ENCODE measurements at places on chromosomes 13 and 19. TPM values are rescaled to one million over a fixed set of nuclear protein-coding genes. Genes with fewer than 3 reads are reported as not detected.

CIC gene
- 48.4 TPM for total RNA-seq

PLPP2 gene
- total RNA-seq: 101 TPM

SPIB gene
- 9.6 TPM for total RNA-seq

MYO16 gene
- 0.22 TPM for total RNA-seq

CGB2 gene
- 0.71 TPM for total RNA-seq

MAMSTR gene
- 2.9 TPM for total RNA-seq

GRK1 gene
- total RNA-seq: not detected

PCSK4 gene
- 9.8 TPM for total RNA-seq

DCT gene
- total RNA-seq: not detected

FGF9 gene
- not detected for total RNA-seq

MYO1F gene
- 2.2 TPM for total RNA-seq

SGCG gene
- total RNA-seq: not detected

NKPD1 gene
- total RNA-seq: 0.38 TPM

DNA sequence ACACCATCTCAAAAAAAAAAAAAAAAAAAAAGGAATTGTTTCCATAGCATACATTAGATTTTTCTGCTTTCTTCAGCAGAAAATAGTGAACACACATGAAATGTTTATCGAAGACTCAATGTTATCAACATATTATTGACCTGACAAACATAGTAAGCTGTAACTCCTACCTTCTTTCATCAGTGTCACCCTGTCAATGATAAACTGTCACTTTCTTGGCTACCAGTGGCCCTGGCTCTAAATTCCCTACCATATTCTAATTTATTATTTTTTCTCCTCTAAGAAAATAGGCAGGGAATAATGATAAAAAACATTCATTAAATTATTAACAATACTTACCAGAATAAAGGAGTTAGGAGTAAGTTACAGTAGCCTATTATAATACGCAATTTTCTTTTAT, 127.3 kb upstream of the KLHL1 start:
- H3K4me3 ChIP-seq: no peak overlapping the region
- H3K27ac ChIP-seq: no peak overlapping the region
- H3K36me3 ChIP-seq: no peaks in the 10 kb centered on the region
- no peaks in the 10 kb centered on the region for H3K27me3 ChIP-seq
- no peaks in the 10 kb centered on the region for H3K4me1 ChIP-seq

- H3K27me3 ChIP-seq: peaks cover 2% of the 10 kb centered on the region
- H3K4me3 ChIP-seq: no peak overlapping the region
- H3K27ac ChIP-seq: no peak overlapping the region
Observed at GRCh38 chr19:38401148-38401547, 1.7 kb upstream of the FAM98C start.

- H3K27ac ChIP-seq: no peak overlapping the region
- no peak for DNase-seq
- no peaks in the 10 kb centered on the region for H3K27me3 ChIP-seq
- no peaks in the 10 kb centered on the region for H3K36me3 ChIP-seq
- no peaks in the 10 kb centered on the region for H3K4me1 ChIP-seq
Observed at GRCh38 chr13:58119351-58119750, 487.8 kb downstream of the PCDH17 start.

DNA sequence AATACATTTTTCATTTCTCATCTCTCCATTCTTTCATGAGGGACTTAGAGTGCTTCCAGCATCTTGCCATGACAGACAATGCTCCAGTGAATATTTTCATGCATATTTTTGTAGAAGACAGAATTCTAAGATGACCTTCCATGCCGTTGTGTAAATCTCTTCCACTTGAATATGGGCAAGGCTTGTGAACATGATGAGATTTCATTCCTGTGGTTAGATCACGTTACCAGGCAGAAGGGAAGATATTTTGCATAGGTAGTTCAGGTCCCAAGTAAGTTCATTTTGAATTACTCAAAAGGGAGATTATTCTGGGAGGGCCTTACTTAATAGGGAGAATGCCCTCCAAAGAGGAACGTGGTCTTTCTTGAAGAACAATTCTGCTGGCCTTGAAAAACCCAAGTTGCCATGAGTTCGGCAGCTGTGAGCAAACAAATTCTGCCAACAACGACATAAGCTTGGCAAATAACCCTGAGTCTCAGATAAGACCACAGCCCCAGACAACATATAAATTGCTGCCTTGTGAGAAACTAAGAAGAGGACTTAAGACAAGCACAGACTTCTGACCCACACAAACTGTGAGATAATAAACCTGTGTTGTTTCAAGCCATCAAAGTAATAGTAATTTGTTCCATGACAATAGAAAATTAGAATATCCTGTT, 400.5 kb upstream of the GPC6 start:
- no peak overlapping the region for H3K27ac ChIP-seq
- H3K4me3 ChIP-seq: no peak overlapping the region
- H3K27me3 ChIP-seq: no peaks in the 10 kb centered on the region
- H3K36me3 ChIP-seq: no peaks in the 10 kb centered on the region
- H3K4me1 ChIP-seq: no peaks in the 10 kb centered on the region

- peaks cover 3% of the 10 kb centered on the region for H3K4me1 ChIP-seq
- H3K27me3 ChIP-seq: peaks cover 6% of the 10 kb centered on the region
- no peak overlapping the region for H3K4me3 ChIP-seq
- no peaks in the 10 kb centered on the region for H3K36me3 ChIP-seq
- no peak for DNase-seq
- no peak overlapping the region for H3K27ac ChIP-seq
Observed at GRCh38 chr19:17021793-17022590, 4.6 kb downstream of the CPAMD8 start.

- DNase-seq: no peak
- H3K4me3 ChIP-seq: no peak overlapping the region
- no peaks in the 10 kb centered on the region for H3K36me3 ChIP-seq
- H3K27ac ChIP-seq: no peak overlapping the region
- no peaks in the 10 kb centered on the region for H3K27me3 ChIP-seq
- H3K4me1 ChIP-seq: no peaks in the 10 kb centered on the region
Observed at GRCh38 chr13:43402380-43402779, 379.0 kb downstream of the DNAJC15 start.

DNA sequence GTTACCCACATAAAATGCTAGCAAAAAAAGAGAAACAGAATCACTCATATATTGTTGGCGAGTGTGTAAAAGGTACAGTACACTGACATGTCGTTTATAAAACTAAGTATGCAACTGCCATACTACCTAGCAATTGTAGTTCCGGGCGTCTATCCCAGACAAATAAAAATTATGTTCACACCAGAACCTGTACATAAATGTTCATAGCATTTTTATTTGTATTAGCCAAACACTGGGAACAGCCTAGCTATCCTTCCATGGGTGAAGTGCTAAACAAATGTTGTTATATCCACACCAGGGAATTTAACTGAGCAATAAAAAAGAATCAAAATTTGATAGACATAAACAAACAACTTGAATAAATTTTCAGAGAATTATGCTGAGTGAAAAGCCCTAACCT, 28.9 kb upstream of the POSTN start:
- H3K36me3 ChIP-seq: no peaks in the 10 kb centered on the region
- no peaks in the 10 kb centered on the region for H3K4me1 ChIP-seq
- no peak overlapping the region for H3K27ac ChIP-seq
- H3K4me3 ChIP-seq: no peak overlapping the region
- DNase-seq: no peak

GRCh38 chr19:15108145-15108844, 1.1 kb downstream of the SYDE1 start:
- no peak for DNase-seq
- H3K27ac ChIP-seq: peak overlapping the region; percentile 53
- H3K27me3 ChIP-seq: no peaks in the 10 kb centered on the region
- peaks cover 11% of the 10 kb centered on the region for H3K36me3 ChIP-seq
- H3K4me3 ChIP-seq: peak overlapping the region; percentile 96

- no peak for DNase-seq
- no peaks in the 10 kb centered on the region for H3K27me3 ChIP-seq
- H3K27ac ChIP-seq: no peak overlapping the region
- H3K4me1 ChIP-seq: no peaks in the 10 kb centered on the region
- H3K4me3 ChIP-seq: no peak overlapping the region
- H3K36me3 ChIP-seq: no peaks in the 10 kb centered on the region
Observed at GRCh38 chr13:97858161-97858560, 95.3 kb upstream of the IPO5 start.

GRCh38 chr13:28528388-28528787, 33.5 kb upstream of the FLT1 start:
- H3K27me3 ChIP-seq: no peaks in the 10 kb centered on the region
- peaks cover 15% of the 10 kb centered on the region for H3K4me1 ChIP-seq
- no peaks in the 10 kb centered on the region for H3K36me3 ChIP-seq

DNA sequence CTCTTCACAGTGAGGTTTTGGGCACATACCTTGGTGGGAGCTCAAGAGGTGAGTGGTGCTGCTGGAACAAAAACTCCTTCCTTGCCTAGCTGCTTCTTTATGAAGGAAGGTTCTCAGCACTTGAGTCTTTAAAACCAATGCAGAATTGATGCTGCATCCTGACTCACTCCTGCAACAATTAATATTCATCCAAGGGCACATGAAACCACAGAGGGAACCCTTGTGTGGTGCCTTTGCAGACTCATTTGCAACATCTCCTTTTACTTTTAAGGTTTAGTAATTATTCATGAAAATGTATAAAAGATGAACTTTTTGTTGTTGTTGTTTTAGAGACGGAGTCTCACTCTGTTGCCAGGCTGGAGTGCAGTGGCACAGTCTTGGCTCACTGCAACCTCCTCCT, 30.1 kb downstream of the OPA3 start:
- H3K4me3 ChIP-seq: no peak overlapping the region
- H3K27me3 ChIP-seq: no peaks in the 10 kb centered on the region
- peaks cover 4% of the 10 kb centered on the region for H3K4me1 ChIP-seq
- DNase-seq: no peak

- H3K4me3 ChIP-seq: no peak overlapping the region
- H3K4me1 ChIP-seq: no peaks in the 10 kb centered on the region
- no peaks in the 10 kb centered on the region for H3K36me3 ChIP-seq
- no peak overlapping the region for H3K27ac ChIP-seq
- no peak for DNase-seq
Observed at GRCh38 chr13:102392481-102393209, 9.2 kb downstream of the FGF14 start.

DNA sequence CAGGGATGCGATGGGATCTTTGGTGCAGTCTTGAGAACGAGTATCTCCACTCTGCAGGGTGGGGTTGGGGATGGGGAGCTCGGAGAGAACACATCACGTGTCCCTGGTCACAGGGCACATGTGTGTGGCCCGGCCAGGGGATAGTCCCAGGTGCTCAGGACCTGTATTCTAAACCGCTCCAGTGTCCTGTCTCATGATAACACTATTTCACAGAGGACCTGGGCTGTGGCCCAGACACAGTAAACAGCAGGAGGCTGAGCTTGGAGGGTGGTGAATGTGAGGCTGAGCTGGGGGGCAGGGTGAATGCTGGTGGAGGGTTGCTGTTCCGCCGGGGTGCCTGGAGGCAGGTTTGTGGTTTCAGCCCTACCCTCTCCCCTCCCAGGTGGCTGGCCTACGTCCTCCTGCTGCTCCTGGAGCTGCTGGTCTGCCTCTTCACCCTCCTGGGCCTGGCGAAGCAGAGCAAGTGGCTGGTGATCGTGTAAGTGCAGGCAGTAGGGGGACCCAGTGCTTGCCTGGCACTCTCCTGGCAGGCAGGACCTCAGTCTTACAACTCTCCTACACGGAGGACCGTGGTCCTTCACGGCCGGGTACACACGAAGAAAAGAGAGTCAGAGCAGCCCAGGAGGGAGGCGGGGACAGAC, 11.1 kb downstream of the TTYH1 start:
- H3K27ac ChIP-seq: no peak overlapping the region
- H3K27me3 ChIP-seq: no peaks in the 10 kb centered on the region
- H3K4me3 ChIP-seq: no peak overlapping the region
- peaks cover 29% of the 10 kb centered on the region for H3K4me1 ChIP-seq
- H3K36me3 ChIP-seq: peaks cover 2% of the 10 kb centered on the region

DNA sequence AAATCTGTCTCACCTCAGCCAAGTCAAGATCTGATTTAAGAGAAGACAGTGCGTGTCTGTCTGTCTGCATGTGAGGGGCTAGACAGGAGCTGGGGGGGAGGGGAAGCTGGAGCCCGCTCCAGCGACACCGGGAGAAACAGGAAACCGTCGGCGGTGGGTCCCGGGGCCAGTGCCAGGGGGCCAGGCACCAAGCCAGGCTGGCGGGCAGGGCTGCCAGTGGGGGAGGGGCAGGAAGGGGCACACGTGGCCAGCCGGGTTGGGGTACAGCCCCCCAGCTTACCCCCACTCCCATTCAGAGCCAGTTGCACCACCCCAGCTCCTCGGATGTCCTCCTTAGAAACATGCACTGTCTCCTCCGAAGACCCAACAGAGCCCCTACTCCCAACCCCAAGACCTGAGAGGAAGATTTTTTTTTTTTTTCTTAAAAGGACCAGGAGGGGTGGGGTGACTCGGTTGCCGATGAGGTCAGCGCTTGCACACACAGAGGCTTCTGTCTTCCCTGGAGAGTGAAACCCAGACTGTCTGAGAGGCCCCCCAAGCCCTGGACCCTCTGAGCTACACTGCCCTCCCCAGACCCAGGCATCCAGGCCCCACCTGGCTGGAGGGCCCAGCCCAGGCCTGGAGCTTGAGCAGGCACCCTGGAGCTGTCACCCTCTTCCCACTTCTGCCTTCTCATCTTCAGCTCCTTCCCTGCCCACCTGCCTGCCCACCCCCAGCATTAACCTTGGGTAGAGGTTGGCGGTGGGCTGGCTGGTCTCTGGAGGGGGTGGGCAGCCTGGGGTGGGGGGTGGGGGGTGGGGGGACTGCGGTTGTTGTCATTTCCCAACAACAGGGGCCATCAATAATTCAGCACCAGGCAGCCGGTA, 4.0 kb downstream of the ERF start:
- no peak overlapping the region for H3K4me3 ChIP-seq
- H3K27me3 ChIP-seq: no peaks in the 10 kb centered on the region
- no peak for DNase-seq
- H3K27ac ChIP-seq: no peak overlapping the region
- H3K4me1 ChIP-seq: peaks cover 18% of the 10 kb centered on the region
- H3K36me3 ChIP-seq: peaks cover 20% of the 10 kb centered on the region

DNA sequence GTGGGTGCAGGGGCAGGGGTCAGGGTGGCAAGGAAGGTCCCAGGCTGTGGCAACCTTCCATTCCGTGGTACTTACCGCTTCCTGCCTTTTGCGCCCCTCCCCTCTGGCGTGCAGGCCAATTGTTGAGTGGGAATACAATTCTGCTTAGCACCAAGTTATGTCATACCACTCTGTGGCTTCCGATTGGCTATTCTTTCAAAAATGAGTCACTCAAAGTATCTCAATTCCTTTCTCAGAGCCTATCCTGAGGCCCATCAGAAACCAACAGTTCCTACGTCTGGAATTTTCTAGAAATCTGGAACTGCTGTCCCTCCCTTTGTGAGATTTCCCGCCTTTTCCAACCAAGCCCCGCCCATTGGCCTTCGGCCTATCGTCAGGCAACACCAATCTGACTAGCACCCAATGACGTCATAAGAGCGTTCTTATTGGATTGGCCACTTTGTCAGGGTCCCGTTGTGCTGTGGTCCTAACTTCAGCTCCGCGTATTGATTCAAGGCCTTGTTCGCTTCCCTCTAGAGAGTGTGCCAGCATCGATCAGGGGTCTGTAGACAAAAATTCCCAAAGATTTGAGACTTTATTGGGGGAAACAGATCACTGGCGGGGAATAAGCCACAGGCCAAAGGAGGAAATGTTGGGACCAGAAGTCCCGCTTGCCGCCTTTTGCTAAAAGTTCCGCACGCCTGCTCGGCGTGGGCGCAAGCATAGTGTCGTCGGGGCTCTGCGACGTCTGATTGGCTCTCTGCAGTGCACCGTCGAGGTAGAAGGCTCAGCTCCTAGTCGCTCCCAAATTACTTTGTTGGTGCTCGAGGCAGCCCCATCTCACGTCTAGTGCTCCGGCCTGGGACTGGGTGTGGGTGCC, 11.7 kb downstream of the NTN5 start:
- H3K4me3 ChIP-seq: no peak overlapping the region
- H3K27ac ChIP-seq: no peak overlapping the region
- H3K36me3 ChIP-seq: no peaks in the 10 kb centered on the region
- DNase-seq: peak; percentile 84
- H3K27me3 ChIP-seq: no peaks in the 10 kb centered on the region
- no peaks in the 10 kb centered on the region for H3K4me1 ChIP-seq
